ENCODE measurements at places on chromosomes 12 and 14.

GRCh38 chr14:56005191-56006053, 112.8 kb upstream of the PELI2 start:
- DNase-seq, result peak; percentile 25

GRCh38 chr14:49895480-49895879, 2.6 kb downstream of the ARF6 start:
- DNase-seq, result no peak

DNA sequence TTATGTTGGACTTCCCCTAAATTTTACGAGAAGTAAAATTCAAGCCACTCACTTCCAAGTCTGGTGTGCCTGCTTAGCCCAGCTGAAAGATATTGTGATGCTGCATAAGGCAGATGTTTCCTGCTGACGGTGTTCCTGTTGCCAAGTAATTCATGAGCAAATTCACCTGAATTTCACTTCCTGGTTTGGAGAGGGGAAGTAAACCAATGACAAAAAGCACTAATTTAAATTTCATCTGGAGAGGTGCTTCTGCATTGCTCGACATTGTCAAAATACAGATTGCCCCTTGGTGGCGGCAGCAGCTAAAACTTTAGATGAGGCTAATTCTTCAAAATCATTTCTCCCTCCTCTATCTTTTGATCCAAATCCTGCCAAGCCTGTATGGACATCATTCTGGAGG, 281.1 kb downstream of the AACS start:
- peak; percentile 42 for DNase-seq

DNA sequence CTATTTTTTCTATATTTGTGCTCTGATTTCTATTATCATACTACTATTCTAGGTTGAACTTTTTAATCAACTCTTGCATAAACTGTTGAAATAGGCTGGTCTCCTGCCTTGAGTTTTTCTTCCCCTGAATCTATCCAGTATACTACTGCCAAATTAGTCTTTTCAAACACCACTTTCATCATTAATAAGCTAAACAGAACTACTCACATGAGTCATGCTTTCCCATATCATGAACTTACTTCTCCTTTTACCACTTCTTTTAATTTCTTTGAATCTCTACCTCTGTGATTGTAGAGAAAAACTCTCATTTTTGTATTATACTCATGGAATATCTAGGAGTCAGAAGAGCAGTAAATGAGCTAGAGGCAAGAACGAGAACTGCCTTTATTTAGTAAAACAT, 340.3 kb upstream of the PDE3A start:
- no peak for DNase-seq

DNA sequence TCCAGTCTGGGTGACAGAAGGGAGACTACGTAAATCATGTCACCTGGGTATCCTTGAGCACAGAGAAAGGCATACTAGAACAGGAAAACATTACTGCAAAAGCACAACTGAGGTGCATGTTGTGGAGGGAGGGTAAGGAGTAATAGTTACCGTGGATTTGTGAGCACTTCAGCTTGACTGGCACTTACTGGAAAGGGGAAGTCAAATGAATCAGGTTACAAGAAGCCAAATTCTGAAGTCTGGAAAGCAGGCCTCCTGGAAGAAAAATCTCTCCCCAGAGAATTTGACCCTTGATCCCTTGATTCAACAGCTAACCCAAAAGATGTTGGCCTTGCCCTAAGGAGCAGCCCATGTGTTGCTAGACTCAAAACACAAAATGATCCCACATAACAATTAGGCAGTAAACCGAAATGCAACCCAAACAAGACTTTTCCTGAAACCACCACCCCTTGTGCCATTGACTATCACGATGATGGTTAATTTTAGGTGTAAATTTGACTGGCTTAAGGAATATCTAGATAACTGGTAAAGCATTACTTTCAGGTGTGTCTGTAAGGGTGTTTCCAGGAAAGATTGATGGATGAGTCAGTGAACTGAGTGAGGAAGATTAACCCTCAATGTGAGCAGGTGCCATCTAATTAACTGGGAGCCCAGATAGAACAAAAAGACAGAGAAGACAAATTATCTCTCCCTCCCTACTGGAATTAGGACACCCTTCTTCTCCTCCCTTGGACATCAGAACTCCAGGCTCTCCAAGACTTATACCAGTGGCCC, 108.8 kb downstream of the SLC25A21 start:
- no peak for DNase-seq

Data from H7 (cell line).